ENCODE measurements at places on chromosomes 11 and 22. TPM values are rescaled to one million over a fixed set of nuclear protein-coding genes. Genes with fewer than 3 reads are reported as not detected.

Gene MMP3
- not detected for total RNA-seq

Gene MS4A15
- not detected for total RNA-seq

Gene RAB3IL1
- total RNA-seq, result 0.29 TPM

Gene VPREB1
- not detected for total RNA-seq

Gene PKDREJ
- not detected for total RNA-seq

Gene MS4A14
- total RNA-seq, result 3.4 TPM

Gene RFPL1
- not detected for total RNA-seq

Gene PATE4
- not detected for total RNA-seq

Gene MCM5
- 203 TPM for total RNA-seq

Gene LMO1
- not detected for total RNA-seq

Gene CRYBB1
- total RNA-seq, result not detected

Gene LRRC4C
- total RNA-seq, result 0.57 TPM

Gene OR5A1
- total RNA-seq, result not detected

Gene NLRP6
- total RNA-seq, result 2.7 TPM

Gene OR5B2
- 0.27 TPM for total RNA-seq

Gene HEPN1
- total RNA-seq, result not detected

Gene HYOU1
- total RNA-seq, result 46.2 TPM

Gene MS4A3
- total RNA-seq, result not detected

Gene POLDIP3
- 84.0 TPM for total RNA-seq

Gene SYCE3
- not detected for total RNA-seq

Gene SRSF8
- 64.2 TPM for total RNA-seq

Gene C11orf91
- not detected for total RNA-seq
